ENCODE measurements at places on chromosomes 2 and 18. TPM values are rescaled to one million over a fixed set of nuclear protein-coding genes. Genes with fewer than 3 reads are reported as not detected.
A peak's percentile ranks its signal among the peaks of the same experiment; 100 is the strongest.

DNA sequence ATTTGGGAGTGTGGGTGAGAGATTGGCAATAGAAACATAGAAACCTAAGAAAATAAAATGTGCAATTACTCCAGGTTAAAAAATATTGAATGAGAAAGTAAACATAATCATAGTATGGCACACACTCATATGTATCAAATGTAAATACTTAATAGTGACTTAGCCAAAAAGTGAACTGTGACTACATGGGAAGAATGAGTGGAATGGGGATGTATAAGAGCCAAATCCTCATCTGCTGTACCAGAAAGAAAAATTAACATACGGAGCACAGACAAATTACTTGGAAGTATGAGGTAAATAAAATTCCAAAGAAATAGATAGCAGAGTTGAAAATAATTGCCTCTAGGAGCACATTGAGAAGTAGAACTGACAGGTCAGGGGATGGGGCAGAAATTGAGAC, 4.0 kb downstream of the FLACC1 start:
- no peak for DNase-seq
- H3K27ac ChIP-seq = no peak overlapping the region
- H3K27me3 ChIP-seq = no peaks in the 10 kb centered on the region

GRCh38 chr2:38666556-38666910, 619 bp downstream of the GALM start:
- peak overlapping the region; percentile 99 for H3K27ac ChIP-seq
- no peaks in the 10 kb centered on the region for H3K27me3 ChIP-seq
- peaks cover 63% of the 10 kb centered on the region for H3K4me1 ChIP-seq
- DNase-seq = peak; percentile 77
- peaks cover 28% of the 10 kb centered on the region for H3K36me3 ChIP-seq
- H3K4me3 ChIP-seq = peak overlapping the region; percentile 97

DNA sequence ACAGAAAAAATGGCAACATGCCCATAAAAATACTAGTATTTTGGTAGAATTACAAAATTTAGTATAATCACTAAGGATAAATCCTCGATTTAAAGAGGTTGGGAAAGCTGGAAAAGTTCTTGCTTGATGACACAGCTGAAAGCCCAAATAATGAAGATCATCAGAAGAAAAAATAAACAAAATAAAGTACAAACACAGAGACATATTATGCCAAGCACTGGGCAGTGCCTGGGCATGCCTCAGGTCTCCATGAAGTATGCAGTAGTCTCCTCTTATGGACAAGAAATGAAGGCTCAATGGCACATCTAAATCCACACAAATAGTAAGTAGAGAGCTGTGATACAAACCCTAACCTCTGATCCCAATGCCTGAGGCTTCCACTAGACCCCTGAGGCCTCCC, 57.7 kb downstream of the RNU4ATAC start:
- no peak overlapping the region for H3K4me3 ChIP-seq
- H3K27me3 ChIP-seq = no peaks in the 10 kb centered on the region
- H3K36me3 ChIP-seq = peaks cover 2% of the 10 kb centered on the region
- no peak overlapping the region for H3K27ac ChIP-seq
- no peak for DNase-seq
- peaks cover 11% of the 10 kb centered on the region for H3K4me1 ChIP-seq

DNA sequence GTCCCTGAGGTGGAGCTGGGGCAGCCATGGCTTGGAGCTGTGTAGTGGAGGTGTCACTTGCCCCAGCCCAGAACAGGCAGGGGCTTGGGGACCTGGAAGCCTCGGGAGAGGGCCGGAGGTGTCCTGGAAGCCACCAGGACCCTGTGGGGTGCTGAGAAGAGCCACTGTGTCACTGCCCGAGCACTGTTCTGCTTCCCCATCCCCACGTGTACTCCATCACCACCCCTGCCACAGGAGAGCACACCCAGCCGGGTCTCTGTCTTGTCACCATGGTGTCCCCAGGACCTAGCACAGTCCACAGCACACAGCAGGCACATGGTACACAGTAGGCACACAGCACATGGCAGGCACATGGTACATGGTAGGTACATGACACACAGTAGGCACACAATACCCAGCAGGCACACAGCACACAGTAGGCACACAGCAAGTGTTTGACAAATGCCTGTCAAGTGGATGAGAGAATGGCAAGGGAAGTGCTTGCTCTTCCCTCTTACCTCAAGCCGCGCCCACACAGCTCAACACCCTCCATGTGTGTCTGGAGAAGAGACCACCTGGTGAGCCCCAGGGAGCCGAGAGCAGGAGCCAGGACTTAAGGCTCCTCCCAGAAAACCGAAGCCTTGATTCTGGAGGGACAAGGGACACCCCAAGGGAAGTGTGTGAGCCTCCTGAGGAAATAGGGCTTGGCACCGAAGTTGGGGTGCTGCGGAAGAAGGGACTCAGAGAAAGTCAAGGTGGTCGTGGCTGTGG, 13.3 kb downstream of the MBP start:
- peaks cover 58% of the 10 kb centered on the region for H3K36me3 ChIP-seq
- H3K4me1 ChIP-seq = peaks cover 66% of the 10 kb centered on the region
- DNase-seq = no peak
- peak overlapping the region; percentile 43 for H3K27ac ChIP-seq
- no peaks in the 10 kb centered on the region for H3K27me3 ChIP-seq

- no peaks in the 10 kb centered on the region for H3K27me3 ChIP-seq
- H3K4me1 ChIP-seq = no peaks in the 10 kb centered on the region
- no peaks in the 10 kb centered on the region for H3K36me3 ChIP-seq
These were observed 190.2 kb downstream of the TFCP2L1 start for GRCh38 chr2:121094845-121095244.

- no peak overlapping the region for H3K27ac ChIP-seq
- no peaks in the 10 kb centered on the region for H3K36me3 ChIP-seq
- no peaks in the 10 kb centered on the region for H3K4me1 ChIP-seq
- DNase-seq = no peak
These were observed 120.1 kb downstream of the MMADHC start for GRCh38 chr2:149467436-149467835.

DNA sequence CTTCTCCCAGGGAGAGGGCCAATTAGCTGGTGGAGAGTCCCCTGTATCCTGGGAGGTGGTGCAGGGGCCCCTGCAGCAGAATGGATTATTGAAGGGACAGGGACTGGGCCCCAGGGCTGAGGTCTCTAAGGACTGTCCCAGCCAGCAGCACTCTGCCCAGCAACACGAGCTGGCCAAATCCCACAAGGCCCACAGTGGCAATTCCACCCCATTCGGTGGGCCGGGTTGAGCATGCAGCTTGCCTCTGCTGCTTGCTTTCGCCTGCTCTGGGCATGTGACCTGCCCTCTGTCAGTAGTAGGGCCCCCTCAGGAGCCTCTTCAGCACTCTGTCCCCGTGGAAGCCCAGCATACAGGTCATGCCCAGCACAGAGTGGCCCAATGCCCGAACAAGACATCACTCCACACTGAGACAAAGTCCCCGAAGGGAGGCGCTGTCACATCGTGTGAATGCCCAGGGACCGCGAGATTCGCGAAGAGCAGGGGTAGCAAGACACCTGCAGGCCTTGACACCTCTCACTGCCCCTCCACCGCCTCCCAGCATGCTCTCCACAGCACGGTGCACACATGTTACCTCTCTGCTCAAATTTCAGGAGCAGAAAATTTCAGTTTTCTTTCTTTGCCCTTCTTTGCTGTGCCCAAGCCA, 65.4 kb downstream of the CRACDL start:
- H3K36me3 ChIP-seq = no peaks in the 10 kb centered on the region
- no peak overlapping the region for H3K4me3 ChIP-seq
- peak; percentile 43 for DNase-seq
- no peaks in the 10 kb centered on the region for H3K4me1 ChIP-seq
- no peak overlapping the region for H3K27ac ChIP-seq

DNA sequence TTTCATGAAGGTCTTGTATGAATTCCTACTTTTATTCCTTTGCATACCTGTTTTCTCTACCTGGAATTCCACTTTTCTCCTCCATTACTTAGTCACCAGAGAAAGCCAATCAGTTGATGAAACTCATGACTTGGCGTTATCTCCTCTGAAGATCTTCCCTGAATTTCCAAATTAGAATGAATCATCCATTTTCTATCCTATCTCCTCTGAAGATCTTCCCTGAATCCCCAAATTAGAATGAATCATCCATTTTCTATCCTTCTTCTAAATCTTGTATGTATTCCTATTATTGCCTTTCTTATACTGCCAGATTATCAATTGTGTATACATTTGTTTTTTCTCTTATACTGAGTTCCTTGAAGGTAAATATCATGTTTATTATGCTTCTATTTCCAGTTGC, 440.4 kb downstream of the CCDC85A start:
- no peak overlapping the region for H3K4me3 ChIP-seq
- no peaks in the 10 kb centered on the region for H3K36me3 ChIP-seq
- H3K4me1 ChIP-seq = no peaks in the 10 kb centered on the region
- no peak for DNase-seq
- H3K27me3 ChIP-seq = no peaks in the 10 kb centered on the region

- H3K27me3 ChIP-seq = peaks cover 73% of the 10 kb centered on the region
- DNase-seq = peak; percentile 67
- H3K4me1 ChIP-seq = peaks cover 20% of the 10 kb centered on the region
- H3K4me3 ChIP-seq = peak overlapping the region; percentile 32
- peaks cover 5% of the 10 kb centered on the region for H3K36me3 ChIP-seq
These were observed 1.4 kb upstream of the SP5 start for GRCh38 chr2:170713543-170714380.

- peak overlapping the region; percentile 89 for H3K27ac ChIP-seq
- peak overlapping the region; percentile 84 for H3K4me3 ChIP-seq
- peaks cover 21% of the 10 kb centered on the region for H3K4me1 ChIP-seq
- peak; percentile 86 for DNase-seq
- peaks cover 16% of the 10 kb centered on the region for H3K36me3 ChIP-seq
These were observed 59.3 kb downstream of the EMILIN2 start for GRCh38 chr18:2905854-2906703.

GRCh38 chr2:142769761-142770160, 107.7 kb upstream of the KYNU start:
- no peaks in the 10 kb centered on the region for H3K36me3 ChIP-seq
- no peaks in the 10 kb centered on the region for H3K4me1 ChIP-seq
- H3K27ac ChIP-seq = no peak overlapping the region
- H3K27me3 ChIP-seq = no peaks in the 10 kb centered on the region
- DNase-seq = no peak
- H3K4me3 ChIP-seq = no peak overlapping the region

Gene ANKRD23
- total RNA-seq = 8.4 TPM

- no peak overlapping the region for H3K27ac ChIP-seq
- H3K4me1 ChIP-seq = no peaks in the 10 kb centered on the region
- no peaks in the 10 kb centered on the region for H3K36me3 ChIP-seq
- H3K27me3 ChIP-seq = no peaks in the 10 kb centered on the region
- H3K4me3 ChIP-seq = no peak overlapping the region
These were observed 239.5 kb upstream of the MGAT5 start for GRCh38 chr2:134014196-134014960.

GRCh38 chr2:189248141-189248540, 68.6 kb upstream of the COL5A2 start:
- no peak overlapping the region for H3K4me3 ChIP-seq
- H3K36me3 ChIP-seq = no peaks in the 10 kb centered on the region
- no peaks in the 10 kb centered on the region for H3K27me3 ChIP-seq
- DNase-seq = no peak

DNA sequence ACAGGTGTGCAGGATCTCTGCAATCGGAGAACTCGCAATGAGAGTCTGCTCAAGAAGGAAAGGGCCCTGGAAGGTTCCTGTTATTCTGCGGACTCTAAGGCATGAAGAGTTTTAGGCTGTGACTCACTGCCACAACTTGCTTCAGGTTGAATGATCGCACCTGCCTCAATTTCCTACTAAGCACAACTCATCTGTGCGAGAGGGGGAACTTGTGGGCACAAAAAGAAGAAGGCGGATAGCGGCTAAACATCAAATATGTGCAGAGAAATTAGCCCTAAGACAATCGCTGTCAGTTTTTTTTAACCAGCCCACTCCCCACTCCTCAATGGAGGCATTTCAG, 14.0 kb upstream of the CREG2 start:
- H3K36me3 ChIP-seq = no peaks in the 10 kb centered on the region
- no peak overlapping the region for H3K4me3 ChIP-seq
- peaks cover 11% of the 10 kb centered on the region for H3K4me1 ChIP-seq
- H3K27me3 ChIP-seq = peaks cover 11% of the 10 kb centered on the region
- no peak overlapping the region for H3K27ac ChIP-seq

GRCh38 chr2:128442053-128442751, 123.5 kb upstream of the HS6ST1 start:
- H3K4me3 ChIP-seq = no peak overlapping the region
- no peak for DNase-seq

Gene ITPRIPL1
- 51.4 TPM for total RNA-seq

DNA sequence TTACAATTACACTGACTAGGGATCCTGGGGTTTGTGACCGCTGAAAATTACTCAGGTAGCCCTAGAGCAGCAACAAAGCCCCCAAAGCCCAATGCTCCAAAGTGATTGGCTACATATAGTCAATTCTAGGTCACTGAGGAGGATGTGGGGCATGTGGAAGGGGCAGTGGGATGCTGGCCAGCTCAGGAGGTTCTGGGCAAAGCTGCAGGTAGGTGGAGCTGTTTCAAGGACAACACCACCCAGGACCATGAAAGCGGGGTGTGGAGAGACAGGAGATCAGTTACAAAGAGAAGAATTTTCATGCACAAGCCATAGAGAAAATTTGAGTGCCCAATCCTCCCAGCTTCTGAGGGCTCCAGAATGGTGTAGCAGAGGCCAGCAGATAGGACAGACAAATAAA, 75.0 kb upstream of the CCDC85A start:
- no peaks in the 10 kb centered on the region for H3K36me3 ChIP-seq
- no peak overlapping the region for H3K4me3 ChIP-seq
- no peak overlapping the region for H3K27ac ChIP-seq
- no peaks in the 10 kb centered on the region for H3K4me1 ChIP-seq
- H3K27me3 ChIP-seq = no peaks in the 10 kb centered on the region

- no peak for DNase-seq
- H3K4me1 ChIP-seq = peaks cover 11% of the 10 kb centered on the region
- H3K4me3 ChIP-seq = no peak overlapping the region
- no peak overlapping the region for H3K27ac ChIP-seq
These were observed 94.4 kb upstream of the NEUROD1 start for GRCh38 chr2:181774685-181775084.

DNA sequence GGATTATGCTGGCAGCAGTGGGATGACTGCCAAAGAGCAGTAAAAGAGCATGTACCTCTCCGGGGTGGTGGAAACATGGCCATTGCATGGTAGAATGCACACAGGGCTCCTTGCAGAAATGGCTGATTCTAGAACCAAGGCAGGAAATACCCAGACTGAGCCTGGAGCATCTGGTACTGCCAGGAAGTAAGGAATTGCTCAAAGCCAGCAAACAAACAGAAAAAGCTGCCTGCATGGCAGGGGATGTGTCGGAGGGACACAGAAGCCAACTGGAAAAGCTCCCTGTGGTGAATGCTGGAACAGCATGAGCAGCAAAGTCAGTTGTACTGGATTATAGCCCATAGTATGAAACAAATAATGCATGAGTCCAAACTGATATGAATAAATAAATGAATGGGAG, 78.0 kb upstream of the NFATC1 start:
- H3K27ac ChIP-seq = no peak overlapping the region
- peaks cover 2% of the 10 kb centered on the region for H3K36me3 ChIP-seq
- no peak overlapping the region for H3K4me3 ChIP-seq
- no peaks in the 10 kb centered on the region for H3K27me3 ChIP-seq
